Activated CD8-positive, alpha-beta T cell treated with anti-CD3 and anti-CD28 coated beads for 36 hours (primary cell): ENCODE measurements at places on chromosomes 5 and 9.

GRCh38 chr5:149870232-149870631 is 74.4 kb downstream of the PDE6A start:
- no peak for DNase-seq

DNA sequence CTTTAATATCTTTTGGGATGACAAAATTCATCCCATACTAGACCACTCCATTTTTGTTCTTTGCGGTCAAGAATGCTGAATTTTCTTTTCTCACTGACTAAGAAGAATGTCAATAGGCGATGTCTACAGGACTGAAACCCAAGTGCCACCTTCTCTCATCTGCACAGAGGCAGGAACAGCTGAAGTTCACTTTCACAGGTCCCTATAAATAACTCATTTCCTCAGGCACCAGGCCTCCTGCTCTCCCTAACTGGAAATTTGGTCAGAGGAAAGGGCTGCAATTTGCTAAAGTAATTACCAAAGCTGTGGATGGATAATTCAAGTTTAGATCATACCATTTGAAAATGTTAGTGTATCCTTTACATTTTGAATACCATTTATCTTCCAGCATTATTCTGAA is 142.9 kb downstream of the DIRAS2 start:
- no peak for DNase-seq

- no peak for DNase-seq
Measured at GRCh38 chr5:154220625-154221024, 30.1 kb downstream of the GALNT10 start.

DNA sequence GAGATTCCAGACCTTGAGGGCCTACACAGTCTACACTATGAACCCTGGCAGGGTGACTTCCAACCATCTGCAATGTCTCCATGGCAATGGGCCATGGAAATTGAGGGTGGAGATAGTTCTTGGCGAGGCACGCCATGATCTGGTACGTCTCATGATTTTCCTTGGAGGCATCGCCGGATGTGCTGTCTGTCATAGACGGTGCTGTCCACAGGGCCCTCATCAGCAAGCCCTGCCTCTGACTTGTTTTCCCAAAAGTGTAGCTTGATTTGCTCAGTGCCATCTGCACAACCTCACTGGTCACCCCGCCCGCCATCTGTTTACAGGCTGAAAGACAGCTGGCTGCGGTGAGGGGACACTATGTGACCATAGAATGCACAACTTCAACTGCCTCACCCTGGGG is 73.5 kb downstream of the BOD1 start:
- no peak for DNase-seq

DNA sequence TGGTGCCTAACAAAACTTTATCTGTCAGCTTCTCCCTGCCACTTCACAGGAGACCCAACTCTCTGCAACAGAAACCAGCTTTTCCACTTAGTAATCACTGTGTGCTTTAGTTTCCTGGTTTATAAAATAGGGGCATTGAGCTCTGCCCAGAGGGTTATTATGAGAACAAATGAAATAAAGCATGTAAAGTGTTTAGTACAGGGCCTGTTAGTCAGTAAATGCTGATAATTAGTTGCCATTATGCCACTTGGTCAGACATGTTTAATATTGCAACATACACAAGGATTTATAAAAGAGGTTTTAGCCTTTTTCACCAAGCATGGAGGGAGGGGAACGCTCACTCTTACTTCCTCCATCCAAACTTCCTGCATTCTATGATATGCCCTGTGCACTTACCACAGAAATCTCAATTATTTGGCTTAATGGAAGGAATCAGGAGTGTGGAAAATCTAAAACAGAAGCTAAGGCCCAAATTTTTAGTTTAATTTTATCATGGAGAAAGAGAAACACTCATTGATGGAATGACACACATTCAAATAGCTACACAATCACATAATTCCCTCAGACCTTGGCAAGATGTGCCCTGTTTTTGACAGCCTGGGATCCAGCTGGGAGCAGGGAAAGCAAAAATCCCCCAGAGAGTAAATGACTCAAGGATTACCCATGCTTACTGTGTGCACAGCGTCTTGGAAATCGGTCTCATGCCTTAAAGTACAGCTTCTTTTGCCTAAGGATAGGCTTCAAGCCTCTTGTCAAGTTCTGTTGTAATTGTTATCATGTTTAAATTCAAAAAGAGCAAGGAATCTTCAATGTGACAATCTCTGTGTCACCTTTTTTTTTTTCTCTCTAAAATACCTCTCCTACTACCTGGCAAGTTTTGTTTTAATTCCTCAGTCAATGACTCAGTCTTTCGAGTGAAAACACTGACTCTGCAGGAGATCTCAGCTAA is 34.0 kb downstream of the ZNF474 start:
- no peak for DNase-seq

GRCh38 chr9:89821081-89821480 is 216.3 kb downstream of the GADD45G start:
- no peak for DNase-seq

- no peak for DNase-seq
Measured at GRCh38 chr5:57750891-57751290, 268.3 kb upstream of the ACTBL2 start.

DNA sequence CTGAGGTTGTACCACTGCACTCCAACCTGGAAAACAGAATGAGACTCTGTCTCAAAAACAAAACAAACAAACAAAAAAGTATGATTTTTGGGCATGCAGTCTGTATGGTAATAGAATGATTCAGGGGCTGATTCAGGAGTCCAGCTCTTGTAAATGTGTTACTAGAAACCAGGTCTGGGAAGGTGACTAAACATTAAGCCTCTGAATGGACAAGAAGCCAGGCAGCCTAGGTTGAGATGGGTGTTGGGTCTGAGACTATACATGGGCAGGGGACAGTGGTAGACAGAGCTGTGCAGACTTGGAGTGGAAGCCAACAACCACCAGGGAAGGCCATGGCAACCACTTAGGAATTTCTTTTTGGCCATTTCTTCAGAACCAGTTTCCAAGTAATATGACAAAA is 64.9 kb upstream of the TLE1 start:
- no peak for DNase-seq

DNA sequence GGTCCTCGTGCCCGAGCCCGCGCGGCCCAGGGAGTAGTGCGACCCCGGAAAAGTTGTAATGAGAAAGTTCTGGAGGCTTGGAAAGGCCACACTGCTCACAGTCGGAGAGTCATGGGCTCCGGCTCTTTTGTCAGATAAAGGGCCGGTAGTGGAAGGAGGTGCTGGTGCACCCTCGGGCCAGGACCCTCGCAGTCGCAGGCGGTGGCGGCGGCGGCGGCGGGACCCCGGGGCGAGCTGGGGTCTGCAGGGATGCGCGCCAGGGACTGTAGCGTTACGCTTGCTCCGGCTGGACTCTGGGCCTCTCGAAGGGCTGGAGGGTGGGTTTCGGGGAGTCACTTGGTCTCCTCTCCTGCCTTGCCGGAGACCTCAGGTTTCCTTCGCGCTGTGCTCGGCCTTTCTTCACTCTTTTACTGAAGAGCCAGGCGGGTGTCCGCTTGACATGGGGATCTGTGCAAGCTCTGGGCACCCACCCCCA is 1.5 kb downstream of the RORB start:
- no peak for DNase-seq
